ENCODE measurements at places on chromosomes 12 and 14. TPM values are rescaled to one million over a fixed set of nuclear protein-coding genes. Genes with fewer than 3 reads are reported as not detected.
A peak's percentile ranks its signal among the peaks of the same experiment; 100 is the strongest.

The TMTC1 gene
- 17.1 TPM for total RNA-seq

The GPR162 gene
- total RNA-seq = not detected

The GALNT8 gene
- 7.5 TPM for total RNA-seq

The KERA gene
- total RNA-seq = not detected

The HOMEZ gene
- total RNA-seq = 12.9 TPM

The SIX6 gene
- not detected for total RNA-seq

The MYF5 gene
- total RNA-seq = not detected

The P2RX2 gene
- total RNA-seq = not detected

The CCDC196 gene
- total RNA-seq = not detected

The GPR135 gene
- total RNA-seq = 7.4 TPM

The OR5AU1 gene
- not detected for total RNA-seq

The KRT81 gene
- total RNA-seq = not detected

GRCh38 chr12:84822525-84822924 is 90.1 kb downstream of the SLC6A15 start:
- DNase-seq = no peak

- no peak for DNase-seq
Measured at GRCh38 chr12:22993609-22994315, 368.8 kb downstream of the ETNK1 start.

DNA sequence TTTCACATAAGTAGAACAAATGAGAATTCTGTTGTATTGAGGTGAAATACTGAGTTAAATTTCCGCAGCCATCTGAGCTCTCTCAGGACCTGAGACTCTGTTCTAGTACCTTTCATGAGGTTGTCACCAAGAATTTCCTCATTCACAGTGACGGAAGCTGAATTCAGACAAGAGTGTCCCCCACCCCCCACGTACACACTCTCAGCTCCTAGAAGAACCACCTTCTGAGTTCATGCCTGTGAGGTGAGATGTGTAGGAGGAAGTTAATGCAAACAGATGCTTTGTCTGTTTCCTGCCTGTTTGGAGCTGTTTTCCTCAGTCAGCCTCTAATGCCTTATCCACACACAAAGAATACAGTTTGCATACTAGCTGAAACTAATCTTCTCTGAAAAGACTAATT is 18.2 kb downstream of the BICDL1 start:
- DNase-seq = peak; percentile 15

GRCh38 chr14:77377502-77377844 is 294 bp downstream of the SAMD15 start:
- no peak for DNase-seq

- DNase-seq = no peak
Measured at GRCh38 chr12:52232674-52233461, at the start of gene KRT7. KRT7 (plus strand) TSS chr12:52233243; CDS start chr12:52233297, 54 bp downstream.

DNA sequence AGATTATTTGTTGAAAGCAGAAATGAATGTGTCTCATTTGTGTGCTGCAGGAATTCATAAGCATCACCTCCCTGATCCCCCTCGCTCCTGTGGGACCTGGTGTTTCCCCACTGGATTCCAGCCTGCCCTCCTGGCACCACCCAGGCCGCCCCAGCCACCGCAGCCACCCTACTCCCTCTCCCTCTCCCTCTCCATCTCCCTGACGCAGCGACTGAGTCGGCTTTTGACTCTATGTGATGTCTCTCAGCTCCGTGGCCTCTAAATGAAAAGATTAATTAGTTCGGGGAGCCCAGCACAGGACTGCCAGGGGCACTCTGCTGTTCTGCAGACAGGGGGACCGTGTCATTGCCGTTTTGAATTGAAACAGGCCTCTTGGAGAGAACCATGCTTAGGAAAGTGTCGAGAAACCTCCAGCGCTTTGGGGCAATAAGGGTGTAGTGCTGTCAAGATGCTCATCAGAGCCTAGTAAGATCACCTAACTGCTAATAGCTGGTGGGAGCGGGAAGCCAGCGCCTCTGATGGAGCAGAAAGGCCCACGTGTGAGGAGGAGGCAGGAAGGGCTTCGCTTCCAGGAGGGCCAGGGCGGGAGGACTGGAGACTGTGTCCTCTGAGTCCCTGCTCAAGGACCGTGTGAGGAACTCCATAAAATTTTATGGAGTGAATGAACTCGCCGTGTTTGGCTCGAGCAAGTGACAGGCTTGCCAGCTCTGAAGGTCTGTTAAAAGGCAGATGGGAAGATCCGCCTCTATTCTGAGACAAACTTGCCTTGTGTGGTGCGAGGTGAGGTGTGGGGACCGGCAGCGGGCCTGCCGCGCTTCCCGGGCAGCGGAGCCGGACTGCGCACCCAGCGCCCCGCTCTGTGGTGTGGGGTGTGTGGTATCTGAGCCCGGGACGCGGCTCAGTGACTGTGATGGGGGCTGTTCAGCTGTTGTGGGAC is 157.4 kb upstream of the C14orf180 start:
- DNase-seq = no peak

DNA sequence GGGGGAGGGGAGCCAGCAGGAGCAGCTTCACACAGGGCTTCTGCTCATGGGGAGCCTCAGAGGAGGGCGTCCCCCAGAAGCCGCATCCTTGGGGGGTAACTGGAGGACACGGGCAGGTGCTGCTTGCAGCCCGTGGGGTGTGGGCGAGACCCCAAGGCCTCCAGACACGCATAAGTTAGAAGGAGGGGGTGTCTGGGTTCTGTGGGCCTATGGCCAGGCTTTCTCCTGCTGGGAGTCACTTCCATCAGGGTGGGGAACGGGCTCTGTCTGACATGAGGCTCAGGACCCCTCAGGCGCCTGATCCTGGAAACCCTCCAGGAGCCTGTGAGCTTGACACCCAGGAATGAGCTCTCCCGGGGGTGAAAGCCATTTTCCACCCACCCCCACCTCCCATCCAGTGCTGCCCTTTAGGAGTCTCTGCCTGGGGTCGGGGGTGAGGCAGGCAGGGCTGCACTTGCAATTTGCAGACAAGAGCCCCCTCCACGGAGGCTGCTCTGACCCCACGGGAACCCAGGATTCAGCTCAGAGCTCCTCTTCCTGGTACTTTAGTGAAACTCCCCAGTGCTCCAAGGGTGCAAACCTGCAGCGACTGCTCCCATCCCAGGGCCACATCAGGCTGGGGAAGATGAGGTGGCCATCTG is 325.7 kb downstream of the ADGRD1 start:
- no peak for DNase-seq

DNA sequence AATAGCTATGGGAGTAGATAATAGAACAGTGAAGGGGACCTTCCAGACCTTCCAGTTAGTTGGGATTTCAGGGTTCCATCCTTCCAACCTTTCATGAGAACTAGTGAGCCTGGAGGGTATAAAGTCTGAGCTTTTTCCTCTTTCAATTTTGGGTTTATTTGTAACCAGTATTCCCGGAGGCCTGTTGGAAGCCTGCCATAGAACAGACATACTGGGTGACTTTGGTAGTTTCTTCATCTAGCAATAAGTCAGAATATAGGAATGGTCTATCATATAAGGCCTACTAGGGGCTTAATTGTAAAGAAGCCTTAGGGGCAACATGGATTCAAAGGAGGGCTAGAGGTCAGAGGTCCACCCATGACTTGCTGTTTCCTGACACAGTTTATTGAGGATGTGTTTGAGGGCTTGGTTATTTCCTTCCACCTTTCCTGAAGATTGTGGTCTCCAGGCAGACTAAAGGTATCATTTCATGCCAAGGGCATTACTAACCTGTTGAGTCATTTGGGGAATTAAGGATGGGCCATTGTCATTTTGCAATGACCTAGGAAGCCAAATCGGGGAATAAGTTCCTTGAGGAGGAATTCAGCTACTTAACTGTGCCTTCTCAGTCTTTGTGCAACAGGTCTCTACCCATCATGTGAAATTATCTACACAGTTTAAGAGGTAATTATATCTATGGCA is 410.3 kb downstream of the SLC6A15 start:
- DNase-seq = no peak

DNA sequence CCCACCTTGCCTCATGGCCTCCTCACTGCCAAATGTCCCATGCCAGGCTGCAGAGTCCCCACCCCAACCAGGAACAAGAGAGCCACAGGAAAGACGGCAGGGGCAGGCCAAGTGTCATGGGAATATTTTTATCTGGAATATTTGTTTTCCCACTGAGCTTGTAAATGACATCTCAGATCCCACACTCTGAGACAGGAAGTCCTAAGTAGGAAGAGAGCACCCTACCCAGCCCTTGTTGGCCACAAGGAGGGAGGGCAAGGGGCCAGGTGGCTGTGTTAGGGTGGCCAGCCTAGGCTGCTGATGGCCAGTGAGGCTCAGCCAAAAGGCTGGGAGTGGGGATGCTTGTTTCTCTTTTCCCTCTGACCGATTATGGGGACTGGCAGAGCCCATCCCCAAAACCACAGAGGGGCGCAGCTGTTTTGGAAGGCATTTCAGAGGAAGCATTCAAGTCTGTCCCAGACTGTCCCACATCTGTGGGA is 7.7 kb upstream of the MEG3 start:
- no peak for DNase-seq

DNA sequence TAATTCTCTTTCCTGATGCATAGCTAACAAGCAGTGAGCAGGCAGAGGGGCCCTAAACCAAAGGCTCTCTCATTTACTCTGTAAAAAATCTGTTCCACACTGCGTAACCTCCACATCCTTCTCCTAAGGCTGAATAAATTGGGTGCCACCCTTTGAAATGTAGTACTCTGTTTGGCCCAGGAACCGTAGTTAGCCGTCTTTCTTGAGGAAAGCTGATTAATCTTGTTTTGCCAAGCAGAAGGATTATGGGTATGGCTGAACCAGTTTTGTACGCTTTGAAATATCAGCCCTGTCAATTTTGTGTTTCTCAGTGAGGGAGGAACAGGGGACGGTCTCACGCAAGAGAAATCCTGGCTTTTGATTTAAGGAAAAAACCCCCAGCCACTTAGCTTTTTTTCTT is 19.7 kb downstream of the EML1 start:
- no peak for DNase-seq

DNA sequence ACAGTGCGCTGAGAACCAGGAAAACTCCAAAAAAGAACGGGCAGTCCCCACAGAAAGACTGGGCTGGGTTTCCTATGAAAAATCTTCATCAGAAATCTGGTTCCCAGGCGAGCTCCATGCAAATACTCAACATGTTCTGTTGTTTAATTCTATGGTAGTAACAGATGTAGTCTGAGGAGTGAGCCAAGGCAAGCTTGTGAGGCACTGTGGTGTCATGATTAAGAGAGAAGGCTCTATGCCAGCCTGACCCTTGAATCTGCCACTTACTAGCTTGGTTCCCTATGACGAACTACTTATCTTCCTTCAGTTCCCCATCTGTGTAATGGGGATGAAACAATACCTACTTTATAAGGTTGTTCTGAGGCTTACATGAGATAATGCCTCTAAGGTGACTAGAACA is 10.7 kb downstream of the POMT2 start:
- no peak for DNase-seq

- no peak for DNase-seq
Measured at GRCh38 chr12:112714166-112714710, 77.3 kb upstream of the RPH3A start.

DNA sequence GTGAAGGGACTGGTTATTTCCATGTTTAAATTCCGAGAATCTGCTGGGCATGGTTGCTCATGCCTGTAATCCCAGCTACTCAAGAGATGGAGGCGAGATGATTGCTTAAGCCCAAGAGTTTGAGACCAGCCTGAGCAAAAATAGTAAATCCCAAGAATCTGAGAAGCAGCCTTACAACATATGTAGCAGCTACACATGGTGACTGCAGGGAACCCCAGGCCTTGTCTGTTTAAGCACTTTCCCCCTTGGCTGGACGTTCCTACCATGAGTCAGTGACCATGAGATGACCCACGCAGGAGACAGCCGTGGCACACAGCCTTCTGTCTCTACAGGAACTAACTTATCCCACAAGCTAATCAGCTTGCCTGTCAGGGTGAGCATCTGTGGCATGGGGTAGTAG is 5.5 kb upstream of the SLC24A4 start:
- DNase-seq = no peak

GRCh38 chr12:41293011-41293410 is 104.9 kb downstream of the PDZRN4 start:
- no peak for DNase-seq

DNA sequence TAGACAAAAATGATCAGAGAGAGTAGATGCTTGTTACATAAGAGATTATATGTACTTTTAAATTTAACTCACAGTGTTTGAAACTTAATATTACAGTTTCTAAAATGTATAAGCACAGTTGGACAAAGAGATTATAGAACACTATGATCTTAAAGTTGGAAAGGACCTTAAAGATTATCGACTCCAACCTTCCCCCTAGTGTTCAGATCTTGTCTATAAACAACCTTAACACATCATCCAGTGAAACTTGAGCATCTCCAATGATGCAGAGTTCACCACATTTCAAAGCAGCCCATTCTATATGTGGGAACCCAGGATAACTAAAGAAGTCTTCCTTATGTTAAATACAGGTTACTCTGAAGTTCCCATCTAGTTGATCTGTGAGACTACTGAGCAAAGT is 480.8 kb downstream of the RMST start:
- no peak for DNase-seq

- no peak for DNase-seq
Measured at GRCh38 chr12:98651328-98651727, 6.2 kb downstream of the APAF1 start.

GRCh38 chr14:87461704-87462103 is 531.3 kb downstream of the GALC start:
- no peak for DNase-seq

DNA sequence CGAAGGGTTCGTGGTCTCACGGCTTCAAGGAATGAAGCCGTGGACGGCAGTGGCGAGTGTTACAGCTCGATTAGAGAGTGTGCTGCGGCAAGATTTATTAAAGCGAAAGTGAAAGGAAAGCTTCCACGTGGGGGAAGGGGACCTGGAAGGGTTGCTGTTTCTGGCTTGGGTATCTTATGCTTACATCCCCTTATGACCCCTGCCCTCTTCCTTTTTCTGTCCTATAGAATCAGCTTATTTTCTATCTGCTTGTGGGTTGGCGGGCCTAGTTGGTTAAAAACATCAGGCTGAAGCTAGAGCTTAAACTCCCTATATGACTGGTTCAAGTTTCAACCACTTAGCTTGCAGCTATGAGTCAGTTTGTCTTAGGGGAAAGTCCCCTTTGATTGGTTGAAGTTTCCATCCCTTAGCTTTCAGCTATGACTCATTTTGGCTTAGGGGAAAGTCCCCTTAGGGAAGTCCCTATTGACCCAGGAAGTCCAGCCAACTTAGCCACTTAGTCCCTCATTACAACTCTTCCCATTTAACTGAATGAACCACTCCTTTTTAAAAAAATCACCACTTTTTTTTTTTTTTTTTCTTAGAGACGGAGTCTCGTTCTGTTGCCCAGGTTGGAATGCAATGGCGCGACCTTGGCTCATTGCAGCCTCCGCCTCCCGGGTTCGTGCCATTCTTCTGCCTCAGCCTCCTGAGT is 1494.7 kb upstream of the TMEM132C start:
- DNase-seq = peak; percentile 15

DNA sequence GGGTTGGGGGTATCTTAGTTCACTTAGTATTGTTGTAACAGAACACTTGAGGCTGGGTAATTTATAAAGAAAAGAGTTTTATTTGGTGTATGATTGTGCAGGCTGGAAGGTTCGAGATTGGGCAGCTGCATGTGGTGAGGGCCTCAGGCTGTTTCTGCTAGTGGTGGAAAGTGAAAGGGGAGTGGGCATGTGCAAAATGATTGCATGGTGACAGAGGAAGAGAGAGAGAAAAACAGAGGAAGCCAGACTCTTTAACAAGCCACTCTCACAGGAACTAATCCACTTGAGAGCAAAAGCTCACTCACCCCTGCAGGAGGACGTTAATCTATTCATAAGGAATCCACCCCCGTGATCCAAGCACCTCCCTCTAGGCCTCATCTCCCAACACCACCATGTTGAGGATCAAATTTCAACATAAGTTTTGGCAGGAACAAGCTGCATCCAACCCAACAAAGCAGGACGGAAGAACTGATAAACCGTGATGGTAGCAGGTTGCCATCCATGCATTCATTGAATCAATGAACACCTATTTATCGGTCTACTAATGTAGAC is 165.0 kb upstream of the GZMB start:
- no peak for DNase-seq

Measured in transverse colon (tissue), 4 donors.